ENCODE measurements at places on chromosomes 13 and 19.

DNA sequence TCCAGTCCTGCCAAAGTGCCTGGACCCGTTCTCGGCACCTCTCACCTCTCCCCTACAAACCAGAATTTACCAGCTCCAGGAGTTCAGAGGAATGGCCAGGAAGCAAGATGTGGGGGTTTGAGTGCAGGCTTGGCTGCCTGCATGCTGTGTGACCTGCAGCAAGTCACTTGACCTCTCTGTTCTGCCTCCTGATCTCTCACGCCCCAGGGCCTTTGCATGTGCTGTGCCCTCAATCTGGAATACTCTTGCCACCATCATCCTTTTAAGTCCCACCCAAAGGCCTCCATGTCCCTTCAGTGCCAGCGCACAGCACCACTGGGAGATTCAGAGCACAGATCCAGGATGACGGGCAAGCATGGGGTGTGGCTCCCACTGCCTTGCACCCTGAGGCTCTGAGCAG, 43.4 kb downstream of the MYO9B start:
- no peak for DNase-seq

GRCh38 chr13:60959427-60959826, 456.2 kb downstream of the PCDH20 start:
- DNase-seq, result no peak

DNA sequence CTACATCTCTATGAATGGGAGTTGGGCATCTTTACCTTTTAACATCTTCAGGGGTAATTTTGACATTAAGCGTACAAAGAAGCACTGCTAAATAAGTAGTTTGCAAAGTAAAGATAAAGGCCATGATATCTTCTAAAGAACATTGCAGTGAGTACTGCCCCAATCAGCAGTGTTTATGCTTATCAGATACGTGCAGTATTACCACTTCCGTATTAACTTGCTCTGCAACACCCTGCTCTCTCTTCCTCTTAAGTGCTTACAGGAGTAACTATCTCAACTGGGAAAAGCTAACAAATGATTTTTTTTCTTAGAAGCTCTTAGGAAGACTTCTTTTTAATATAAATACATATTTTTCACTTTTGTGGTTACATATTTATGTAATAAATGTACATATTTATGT, 793.7 kb upstream of the SLC10A2 start:
- DNase-seq, result no peak

- DNase-seq, result no peak
Measured at GRCh38 chr19:55345818-55346724, 6.4 kb downstream of the KMT5C start.

DNA sequence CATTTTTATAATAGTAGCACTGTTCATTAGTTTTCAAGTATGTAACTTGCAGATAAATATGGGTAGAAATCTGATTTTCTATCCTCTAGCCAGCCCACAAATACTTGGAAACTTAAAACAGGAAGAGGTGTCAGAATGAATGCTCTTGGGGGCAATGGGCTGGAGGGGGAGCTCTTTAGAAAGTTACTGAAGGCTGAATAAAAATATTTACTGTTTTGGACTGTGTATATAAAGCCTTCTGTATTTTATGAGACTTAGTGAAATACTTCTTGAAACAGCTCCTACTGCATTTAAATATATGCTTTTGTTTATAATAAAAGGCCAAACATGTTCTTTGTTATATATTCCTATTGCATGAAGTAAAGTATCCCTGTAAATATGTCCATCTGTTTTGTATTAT, 138.8 kb downstream of the RGCC start:
- no peak for DNase-seq

DNA sequence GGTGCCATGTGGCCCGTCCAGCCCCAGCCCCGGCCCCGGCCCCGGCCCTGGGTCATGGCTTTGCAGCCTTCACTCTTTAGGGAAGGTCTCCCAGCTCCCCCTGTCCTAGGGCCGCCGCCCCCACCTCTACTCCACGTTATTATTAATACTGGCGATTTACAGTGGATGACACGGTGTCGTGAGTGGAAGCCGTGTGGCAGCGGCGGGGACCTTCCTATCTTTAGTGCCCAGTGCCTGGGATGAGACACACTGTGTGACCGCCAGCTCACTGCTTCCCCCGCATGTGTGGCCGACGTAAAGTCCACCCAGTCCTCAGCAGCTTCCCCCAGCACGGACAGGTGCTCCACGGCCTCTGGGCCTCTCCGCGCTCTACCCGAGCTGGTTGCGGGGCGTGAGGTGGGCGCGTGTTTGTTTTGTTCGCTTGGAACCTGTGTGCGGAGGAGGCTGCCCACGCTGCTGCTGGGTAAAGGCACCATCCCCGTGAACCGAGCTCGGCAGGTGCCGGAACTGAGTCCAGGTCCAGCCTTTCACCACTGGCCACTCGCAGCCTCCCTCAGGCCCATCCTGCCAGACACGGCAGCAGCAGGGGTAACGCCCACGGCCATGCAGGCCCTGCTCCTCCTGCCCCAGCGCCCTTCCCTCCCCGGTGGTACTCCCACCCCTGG, 70.9 kb upstream of the MCF2L start:
- no peak for DNase-seq

GRCh38 chr13:38121267-38121666, 228.4 kb upstream of the UFM1 start:
- DNase-seq, result no peak

GRCh38 chr19:48466561-48467325, 2.4 kb upstream of the CYTH2 start:
- DNase-seq, result no peak

DNA sequence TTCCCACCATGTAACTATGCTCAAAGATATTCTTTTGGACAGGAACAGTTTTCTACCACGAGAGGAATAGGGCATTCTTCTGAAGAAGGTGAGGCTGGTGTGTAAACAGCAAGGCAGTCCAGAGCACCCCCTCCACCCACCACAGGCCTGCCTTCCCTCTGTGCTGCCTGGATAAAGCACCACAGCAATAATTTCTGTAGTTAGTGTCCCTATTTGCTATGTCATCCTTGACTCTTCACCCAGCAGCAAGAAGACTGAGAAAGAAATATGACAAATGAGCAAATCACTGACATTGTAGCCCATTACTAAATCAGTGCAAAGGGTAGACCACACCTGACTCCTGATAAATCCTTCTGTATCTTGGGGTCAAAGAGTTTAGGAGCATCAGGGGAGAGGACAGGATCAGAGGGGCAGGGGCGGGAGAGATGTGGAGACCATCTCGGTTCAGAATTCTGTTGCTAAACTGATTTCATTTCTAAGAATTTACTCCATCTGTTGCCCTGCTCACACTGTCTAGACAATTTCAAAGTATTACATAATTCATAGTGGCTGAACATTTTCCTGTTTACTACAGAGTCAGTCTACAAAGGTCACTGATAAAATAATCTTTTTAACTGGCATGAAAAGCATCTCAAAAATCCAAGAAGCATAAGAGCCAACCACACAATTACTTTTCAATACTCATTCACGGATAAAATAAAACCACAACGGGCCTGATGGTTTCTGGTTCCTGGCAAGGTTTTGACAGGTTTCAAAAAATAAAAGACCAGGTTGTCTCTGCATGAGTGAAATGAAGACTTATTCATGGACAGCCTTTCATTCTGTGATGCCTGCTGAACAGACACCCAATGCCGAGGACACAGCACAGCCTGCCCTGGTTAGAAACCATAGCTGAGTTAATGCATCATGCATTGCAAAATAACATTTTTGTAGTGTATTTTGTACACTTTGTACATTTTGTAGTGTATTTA, 88.4 kb upstream of the IRS2 start:
- DNase-seq, result no peak

GRCh38 chr13:76808927-76809326, 77.3 kb downstream of the KCTD12 start:
- no peak for DNase-seq

- DNase-seq, result no peak
Measured at GRCh38 chr13:40200273-40200978, 466.0 kb downstream of the FOXO1 start.

DNA sequence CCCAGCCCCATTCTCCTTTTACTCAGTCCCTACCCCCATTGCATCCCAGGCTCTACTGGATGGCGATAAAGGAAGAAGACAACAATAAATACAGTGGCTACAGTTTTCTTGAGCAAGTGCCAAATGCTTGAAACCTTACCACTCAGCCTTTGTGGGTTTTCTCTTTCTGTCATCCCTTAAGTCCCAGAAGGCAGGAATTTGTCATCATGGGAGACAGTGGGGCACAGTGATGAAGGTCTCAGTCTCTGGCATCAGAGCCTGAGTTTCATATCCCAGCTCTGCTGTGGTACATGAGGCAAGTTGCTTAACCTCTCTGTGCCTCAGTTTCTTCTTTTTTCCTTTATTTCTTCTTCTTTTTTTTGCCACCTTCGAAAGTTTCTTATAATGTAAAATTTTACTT, 5.1 kb upstream of the COMP start:
- no peak for DNase-seq

- no peak for DNase-seq
Measured at GRCh38 chr13:111916201-111916600, 150.7 kb upstream of the SOX1 start.

GRCh38 chr13:91356919-91357612, 9.6 kb downstream of the MIR17HG start:
- no peak for DNase-seq

DNA sequence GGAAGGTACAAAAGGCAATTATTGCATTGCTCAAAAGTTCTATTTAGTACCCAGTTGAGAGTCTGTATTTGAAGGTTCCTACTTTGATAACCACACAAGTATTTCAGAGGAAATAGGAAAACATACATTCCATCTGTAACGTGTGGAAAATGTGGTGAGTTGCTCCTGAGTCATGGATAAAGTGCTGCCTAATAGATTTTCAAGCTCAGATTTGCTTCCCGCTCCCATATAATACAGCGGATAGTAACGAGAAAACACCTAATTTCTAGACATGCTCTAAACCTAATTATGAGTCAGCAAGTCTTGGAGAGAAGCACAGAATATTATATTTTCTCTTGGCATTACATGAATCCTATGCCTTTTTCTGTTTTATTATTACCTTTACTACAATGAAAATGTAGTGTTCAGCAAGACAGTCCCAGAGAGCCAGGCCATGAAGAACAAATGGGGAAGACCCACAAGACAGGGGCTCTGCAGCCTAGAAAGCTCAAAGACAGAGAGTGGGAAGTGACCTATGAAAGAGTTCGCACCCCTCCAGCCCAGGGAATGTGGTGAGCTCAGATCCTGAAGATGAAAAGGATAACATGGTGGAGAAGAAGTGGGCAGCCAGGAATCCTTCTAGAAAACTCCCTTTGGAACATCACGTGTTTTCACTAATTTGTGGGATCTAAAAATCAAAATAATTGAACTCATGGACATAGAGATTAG, 116.1 kb downstream of the STARD13 start:
- no peak for DNase-seq

GRCh38 chr13:57063007-57063406, 77.7 kb upstream of the PRR20A start:
- no peak for DNase-seq

GRCh38 chr19:16615808-16616207, 12.2 kb downstream of the MED26 start:
- DNase-seq, result no peak

GRCh38 chr19:6443986-6444385, 10.4 kb upstream of the SLC25A41 start:
- no peak for DNase-seq

DNA sequence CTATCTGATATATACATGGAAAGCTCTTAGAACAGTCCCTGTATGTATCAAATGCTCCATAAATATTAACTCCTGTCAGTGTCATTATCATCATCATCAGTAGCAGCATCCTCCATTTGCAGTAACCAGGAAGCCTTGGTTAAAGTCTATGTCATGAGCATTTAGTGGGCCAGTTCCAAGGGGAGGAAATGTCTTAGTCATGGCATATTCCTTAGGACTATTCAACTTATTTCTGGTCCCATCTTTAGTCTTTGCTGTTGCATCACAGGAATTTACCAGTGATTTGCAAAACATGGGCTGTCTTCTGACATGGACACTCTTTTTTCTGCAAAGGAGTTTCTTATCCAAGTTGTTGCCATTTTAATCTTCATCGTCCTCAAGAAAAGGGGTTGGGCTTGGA, 98.4 kb downstream of the WDFY2 start:
- no peak for DNase-seq

DNA sequence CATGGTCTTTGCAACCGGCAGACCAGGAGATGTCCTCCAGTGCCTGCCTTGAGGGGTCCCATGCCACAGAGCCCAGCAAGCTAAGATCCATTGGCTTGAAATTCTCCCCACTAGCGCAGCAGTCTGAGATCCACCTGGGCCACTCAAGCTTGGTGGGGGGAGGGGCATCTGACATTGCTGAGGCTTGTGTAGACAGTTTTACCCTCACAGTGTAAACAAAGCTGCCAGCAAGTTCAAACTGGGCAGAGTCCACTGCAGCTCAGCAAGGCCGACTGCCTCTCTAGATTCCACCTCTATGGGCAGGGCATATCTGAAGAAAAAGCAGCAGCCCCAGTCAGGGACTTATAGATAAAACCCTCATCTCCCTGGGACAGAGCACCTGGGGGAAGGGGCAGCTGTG, 32.0 kb upstream of the ITM2B start:
- no peak for DNase-seq

DNA sequence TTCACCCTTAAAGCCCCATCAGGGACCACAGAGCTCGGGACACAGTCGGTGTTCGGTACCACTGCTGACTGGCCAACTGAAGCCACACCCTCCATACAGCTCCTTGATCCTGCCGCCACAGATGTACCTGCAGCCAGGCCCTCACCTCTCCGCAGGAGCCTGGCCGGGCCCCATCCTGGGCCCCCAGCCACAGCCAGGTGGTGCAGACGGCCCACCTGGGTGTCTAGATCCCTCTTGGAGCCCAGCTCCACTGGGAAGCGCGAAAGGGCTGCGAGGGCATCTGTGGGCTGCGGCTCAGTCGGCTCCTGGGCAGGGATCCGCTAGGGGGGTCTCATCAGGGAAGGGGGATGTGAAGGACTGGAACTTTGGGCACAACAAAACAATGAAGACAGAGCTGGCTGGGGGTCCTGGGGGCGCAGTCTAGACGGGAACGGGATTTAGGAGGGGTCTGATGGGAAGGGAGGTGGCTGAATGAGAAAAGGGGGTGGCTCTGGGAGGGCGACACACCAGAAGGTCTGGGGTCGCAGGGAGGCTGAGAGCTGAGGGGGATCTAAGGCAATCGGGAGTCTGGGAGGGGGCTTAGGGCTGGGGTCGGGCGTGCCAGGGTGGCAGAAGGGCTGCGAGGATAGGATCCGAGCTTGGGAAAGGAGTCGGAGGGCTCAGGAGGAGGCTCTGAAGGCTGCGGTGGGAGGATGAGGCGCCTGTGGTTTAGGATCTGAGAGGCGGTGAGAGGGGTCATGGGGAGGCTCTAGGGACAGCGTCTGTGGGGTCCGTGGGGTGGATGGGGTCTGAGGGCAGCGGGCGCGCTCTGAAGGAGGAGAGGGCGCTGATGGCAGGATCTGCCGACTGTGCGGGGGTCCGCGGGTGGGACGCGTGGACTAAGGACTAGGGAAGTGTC, 15.8 kb downstream of the PRODH2 start:
- no peak for DNase-seq

DNA sequence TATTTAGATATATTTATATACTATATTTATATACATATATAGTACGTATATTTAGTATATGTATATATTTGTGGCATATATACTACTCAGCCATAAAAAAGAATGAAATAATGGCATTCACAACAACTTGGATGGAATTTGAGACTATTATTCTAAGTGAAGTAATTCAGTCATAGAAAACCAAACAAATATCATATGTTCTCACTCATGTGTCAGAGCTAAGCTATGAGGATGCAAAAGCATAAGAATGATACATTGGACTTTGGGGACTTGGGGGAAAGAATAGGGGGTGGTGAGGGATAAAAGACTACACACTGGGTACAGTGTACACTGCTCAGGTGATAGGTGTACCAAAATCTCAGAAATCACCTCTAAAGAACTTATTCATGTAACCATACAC, 1015.7 kb downstream of the EFNB2 start:
- DNase-seq, result no peak

- DNase-seq, result no peak
Measured at GRCh38 chr13:94162289-94162688, 317.2 kb downstream of the DCT start.
